ENCODE measurements at places on chromosomes 6 and 20.

DNA sequence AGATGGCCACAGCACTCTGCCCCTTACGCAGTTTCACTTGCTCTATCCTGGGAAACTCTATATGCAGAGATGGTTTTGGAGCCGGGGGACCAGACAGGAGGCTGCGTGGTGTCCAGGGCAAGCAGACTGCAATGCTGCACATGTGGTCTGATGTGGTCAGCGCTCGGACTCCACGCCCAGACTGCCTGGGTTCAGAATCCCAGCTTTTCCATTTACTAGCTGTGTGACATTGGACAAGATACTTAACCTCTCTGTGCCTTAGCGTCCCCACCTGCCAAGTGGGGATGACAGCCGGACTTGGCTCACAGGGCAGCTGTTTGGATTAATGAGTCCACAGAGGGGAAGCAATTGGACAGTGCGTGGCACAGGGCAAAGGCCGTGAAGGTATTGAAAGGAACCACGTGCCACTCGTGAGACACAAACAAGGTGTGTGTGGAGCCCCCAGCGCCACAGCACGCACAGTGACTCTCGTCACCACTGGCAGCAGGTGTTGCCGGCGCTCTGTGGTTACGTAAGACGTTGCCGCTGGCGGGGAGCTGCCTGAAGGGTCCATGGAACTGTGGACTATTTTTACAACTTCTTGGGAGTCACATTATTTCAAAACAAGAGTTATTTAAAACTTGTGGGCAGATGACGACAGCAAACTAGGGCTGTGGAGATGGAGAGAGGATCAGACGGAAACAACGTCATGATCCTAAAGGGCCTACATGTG, 201.4 kb downstream of the PREX1 start:
- DNase-seq: no peak

GRCh38 chr6:6713657-6714056, 125.1 kb downstream of the LY86 start:
- no peak for DNase-seq

DNA sequence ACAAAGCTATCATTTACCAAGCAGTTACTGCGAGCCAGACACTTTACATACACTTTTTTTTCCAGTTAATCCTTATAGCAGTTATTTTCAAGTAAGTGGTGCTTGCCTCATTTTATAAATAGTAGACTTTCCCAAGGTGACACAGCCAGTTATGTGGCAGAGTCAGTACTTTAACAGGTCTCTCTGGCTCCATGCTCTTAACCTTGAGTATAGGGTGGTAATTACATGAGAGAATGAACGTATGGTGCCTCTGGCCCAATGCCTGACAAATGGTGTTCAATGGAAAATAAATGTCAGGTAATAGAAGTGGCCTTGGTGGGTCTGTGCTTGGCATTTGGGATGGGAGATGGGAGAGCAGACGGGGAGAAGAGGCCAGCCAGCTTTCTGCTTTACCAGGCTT, 316.3 kb downstream of the SLC35F1 start:
- no peak for DNase-seq

- no peak for DNase-seq
These were observed 82.1 kb downstream of the DLL1 start for GRCh38 chr6:170208651-170209353.

GRCh38 chr20:3778976-3779375, 2.3 kb downstream of the SPEF1 start:
- DNase-seq: no peak

GRCh38 chr6:127518710-127519468, at the start of gene MTCL3:
TSS of gene MTCL3 (minus strand) at chr6:127519335.
- peak; percentile 38 for DNase-seq

DNA sequence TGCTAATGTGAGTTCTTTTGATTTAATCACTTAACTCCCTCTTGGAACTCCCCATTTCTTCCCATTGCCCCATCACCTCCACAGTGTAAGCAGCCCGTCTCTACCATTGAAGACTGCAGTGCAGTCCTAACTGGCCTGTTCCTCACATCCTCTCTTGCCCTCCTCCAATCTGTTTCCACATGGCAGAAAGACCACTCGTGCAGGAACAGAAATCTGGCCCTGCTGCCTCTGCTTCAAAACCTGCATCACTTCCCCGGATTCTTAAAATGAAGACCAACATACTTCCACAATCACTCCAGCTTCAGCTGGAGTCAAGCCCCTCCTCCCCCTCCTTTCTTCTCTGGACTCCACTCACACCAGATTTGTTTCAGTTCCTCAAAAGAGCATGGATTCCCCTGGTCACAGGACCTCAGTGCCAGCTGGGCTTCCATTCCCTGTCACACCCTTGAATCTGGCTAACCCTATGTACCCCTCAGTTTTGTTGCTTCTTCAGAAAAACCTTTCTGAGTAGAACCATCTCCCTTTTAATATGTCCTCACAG, 802.3 kb downstream of the MAFB start:
- DNase-seq: no peak

DNA sequence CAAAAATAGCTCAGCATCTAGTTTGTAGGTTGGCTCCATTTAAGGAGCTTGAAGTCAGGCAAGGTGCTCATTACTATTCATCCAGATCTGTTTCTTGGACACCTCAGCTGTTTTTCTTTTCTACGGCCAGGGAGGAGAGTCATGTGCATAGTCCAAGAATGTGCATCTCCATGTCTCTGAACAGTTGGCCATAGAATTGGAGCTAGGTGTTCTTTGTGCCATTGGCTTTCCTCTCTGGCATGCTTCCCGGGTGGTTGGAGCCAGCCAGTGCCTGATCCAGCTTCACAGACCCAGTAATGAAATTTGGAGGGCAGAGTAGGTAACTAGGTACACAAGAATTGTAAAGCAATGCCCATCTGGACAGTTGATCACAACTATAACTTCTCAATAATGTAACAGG, 21.6 kb downstream of the EYA4 start:
- no peak for DNase-seq

DNA sequence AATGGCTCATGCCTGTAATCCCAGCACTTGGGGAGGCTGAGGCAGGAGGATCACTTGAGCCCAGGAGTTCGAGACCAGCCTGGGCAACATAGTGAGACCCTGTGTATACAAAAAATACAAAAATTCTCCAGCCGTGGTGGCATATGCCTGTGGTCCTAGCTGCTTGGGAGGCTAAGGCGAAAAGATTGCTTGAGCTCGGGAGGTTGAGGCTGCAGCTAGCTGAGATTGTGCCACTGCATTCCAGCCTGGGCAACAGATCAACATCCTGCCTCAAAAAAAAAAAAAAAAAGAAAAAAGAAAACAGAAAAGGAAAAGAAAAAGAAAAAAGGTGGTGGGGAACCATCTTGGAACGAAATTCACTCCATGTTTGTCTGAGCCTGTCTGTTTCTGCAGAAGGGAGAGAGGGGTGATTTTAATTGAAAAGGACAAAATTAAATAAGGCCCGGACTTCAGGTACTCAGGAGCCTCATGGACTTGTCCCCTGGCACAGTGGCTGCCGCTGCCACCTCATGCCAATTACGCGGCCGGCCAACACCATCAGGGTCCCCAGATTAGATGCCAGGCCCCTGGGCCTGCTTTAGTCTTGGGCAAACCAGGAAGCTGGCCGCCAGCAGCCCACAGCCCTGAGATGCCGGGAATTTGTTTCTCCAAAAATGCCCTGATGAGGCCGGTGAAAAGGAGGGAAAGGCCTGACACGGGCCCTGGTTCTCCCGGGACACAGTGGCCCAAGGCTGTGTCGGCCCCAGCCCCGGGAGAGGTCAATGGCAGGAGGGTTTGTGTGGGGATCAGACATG, 37.8 kb upstream of the STX16 start:
- DNase-seq: no peak

GRCh38 chr6:12602951-12603672, 113.5 kb upstream of the PHACTR1 start:
- DNase-seq: no peak

GRCh38 chr6:35014786-35015185, 125.7 kb downstream of the ANKS1A start:
- DNase-seq: no peak

GRCh38 chr6:39808964-39809363, 16.8 kb downstream of the DAAM2 start:
- no peak for DNase-seq

DNA sequence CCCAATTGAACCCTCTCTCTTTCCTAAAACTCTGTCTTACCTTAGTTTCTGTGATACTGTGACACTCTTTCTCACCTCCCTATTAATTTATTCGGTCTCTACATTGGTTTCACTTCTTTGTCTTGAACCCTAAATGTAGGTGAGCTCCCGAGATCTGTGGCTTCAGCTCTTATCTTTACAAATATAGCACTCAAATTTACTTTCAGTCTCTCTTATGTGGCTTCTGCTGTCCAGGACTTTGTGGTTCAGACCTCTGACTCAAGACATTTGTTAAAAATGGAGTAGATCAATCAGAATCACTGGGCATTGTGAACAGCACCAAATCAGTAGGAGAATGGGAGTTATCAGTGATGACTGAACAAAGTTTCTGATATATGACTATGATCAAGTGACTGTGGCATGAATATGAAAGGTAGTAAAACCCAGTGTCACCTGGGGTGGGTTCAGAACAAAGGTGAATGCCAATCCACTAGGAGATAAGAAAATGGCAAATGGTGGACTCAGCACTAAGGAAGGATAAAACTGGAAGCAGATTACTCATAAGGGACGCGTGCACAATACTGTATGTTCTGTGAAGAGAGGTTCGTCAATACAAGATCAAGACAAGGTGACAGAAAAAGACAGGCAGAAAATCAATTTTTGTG, 27.2 kb downstream of the IL17F start:
- DNase-seq: no peak

DNA sequence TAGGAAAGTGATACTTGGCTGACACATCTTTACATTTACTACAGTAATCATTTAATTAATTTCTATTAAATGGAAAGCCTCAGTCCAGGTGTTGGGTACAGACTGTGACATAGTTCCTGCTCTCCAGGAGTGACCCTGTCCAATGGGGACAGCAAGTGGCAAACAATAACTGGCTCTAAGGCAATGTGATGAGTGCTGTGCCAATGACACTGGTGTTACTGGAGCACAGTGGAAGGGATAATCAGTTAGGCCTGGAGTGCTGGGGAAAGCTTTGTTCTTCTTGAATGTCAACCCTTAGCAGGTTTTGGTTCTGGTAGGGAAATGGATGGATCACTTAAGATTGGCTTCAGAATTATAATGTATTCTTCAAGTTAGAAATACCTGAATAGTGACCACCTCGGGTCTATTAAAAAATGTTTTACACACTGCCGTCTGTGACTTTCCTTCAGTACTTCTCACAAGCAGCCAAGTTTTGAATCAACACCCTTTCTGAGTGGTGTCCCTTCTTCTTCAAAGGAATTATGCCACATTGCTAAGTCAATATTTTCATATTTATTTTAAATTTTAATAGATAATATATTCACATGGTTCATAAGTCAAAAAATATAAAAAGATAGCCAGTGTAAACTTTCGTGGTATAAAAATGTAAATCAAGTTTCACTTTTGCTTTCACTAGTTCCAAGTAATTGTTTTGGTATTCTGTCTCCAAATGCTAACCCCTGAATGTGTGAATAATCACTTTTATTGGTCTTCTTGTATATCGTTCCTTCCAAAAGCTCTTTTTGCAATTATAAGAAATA, 9.6 kb downstream of the CMTR1 start:
- DNase-seq: no peak

DNA sequence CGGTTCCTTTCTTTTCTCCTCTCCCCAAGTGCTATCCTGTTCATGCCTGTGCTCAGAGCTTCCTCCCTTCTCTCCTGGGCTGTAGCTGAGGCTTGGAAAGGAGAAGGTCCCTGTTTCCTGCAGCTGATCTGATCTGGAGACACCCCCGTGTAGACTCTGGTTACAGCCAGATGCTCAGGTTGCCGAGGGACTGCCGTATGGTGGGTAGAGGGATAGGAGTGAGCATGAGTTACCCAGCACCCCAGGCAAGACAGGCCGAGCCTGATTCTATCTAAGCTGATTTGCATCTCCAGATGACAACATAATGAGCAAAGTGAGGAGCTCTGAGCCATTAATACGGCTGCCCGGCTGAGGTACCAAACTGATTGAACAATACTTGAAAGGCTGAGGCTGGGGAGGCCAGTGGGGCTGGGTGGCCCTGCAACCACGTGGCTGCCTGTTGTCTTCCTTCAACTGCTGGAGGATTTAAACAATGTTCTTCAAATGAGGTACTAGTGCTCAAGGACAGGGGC, 91.8 kb downstream of the ASXL1 start:
- no peak for DNase-seq

GRCh38 chr6:68756454-68757375, 121.6 kb downstream of the ADGRB3 start:
- DNase-seq: no peak

GRCh38 chr6:157911786-157912185, 69.9 kb upstream of the SYNJ2 start:
- DNase-seq: no peak

DNA sequence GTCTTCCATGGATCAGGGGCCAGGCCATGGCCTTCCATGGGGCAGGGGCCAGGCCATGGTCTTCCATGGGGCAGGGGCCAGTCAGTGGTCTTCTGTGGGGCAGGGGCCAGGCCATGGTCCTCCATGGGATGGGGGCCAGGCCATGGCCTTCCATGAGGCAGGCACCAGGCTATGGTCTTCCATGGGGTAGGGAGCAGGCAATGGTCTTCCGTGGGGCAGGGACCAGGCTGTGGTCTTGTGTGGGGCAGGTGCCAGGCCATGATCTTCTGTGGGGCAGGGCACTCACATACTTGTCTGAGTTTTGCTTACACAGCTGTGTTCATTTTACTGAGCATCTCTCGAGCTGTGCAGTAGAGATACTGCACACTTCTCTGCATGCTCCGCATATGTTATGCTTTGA, 57.3 kb upstream of the THBS2 start:
- no peak for DNase-seq

GRCh38 chr20:1383623-1384404, 9.0 kb downstream of the FKBP1A start:
- DNase-seq: no peak

DNA sequence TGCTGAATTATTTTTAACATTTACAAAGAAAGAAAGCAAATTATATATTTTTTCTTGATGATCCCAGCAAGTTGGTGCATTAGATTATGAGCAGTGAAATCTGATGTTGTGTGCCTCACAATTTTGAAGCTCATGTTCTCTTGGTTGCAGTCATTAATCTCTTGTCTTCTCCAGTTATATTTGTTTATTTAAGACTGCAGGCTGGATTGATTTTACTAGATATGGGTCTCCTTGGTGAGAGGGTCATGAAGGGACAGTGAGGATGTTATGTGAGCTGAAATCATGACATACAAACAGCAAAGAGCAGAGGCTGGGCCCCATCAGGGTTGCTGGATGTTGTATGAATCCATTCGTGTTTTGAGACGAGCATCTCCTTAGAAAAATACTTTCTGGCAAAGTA, 64.2 kb upstream of the AKIRIN2 start:
- no peak for DNase-seq

GRCh38 chr6:8240301-8240700, 138.0 kb upstream of the EEF1E1 start:
- DNase-seq: no peak

GRCh38 chr20:41664584-41664983, 46.4 kb upstream of the CHD6 start:
- no peak for DNase-seq
